EL (cell line): ENCODE measurements at places on chromosomes 12 and 14.
A peak's percentile ranks its signal among the peaks of the same experiment; 100 is the strongest.

DNA sequence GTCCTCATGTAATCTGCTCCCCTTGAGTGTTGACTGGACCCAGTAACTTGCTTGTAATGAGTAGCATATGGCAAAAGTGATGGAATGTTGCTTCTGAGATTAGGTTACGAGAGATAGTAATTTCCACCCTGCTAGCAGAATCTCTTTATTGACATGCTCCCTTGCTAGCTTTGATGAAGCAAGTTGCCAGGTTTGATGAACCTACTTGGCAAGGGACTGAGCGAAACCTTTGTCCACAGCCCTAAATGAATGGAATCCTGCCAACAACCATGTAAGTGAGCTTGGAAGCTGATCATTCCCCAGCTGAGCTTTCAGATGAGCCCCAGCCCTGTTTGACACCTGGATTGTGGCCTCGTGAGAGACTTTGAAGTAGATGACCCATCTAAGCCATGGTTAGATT is 120.8 kb upstream of the PLXNC1 start:
- DNase-seq, result no peak

- DNase-seq, result no peak
These were observed 199.8 kb downstream of the ALG10B start for GRCh38 chr12:38516418-38516817.

GRCh38 chr14:71730471-71730870 is 201.8 kb upstream of the RGS6 start:
- DNase-seq, result peak; percentile 31

DNA sequence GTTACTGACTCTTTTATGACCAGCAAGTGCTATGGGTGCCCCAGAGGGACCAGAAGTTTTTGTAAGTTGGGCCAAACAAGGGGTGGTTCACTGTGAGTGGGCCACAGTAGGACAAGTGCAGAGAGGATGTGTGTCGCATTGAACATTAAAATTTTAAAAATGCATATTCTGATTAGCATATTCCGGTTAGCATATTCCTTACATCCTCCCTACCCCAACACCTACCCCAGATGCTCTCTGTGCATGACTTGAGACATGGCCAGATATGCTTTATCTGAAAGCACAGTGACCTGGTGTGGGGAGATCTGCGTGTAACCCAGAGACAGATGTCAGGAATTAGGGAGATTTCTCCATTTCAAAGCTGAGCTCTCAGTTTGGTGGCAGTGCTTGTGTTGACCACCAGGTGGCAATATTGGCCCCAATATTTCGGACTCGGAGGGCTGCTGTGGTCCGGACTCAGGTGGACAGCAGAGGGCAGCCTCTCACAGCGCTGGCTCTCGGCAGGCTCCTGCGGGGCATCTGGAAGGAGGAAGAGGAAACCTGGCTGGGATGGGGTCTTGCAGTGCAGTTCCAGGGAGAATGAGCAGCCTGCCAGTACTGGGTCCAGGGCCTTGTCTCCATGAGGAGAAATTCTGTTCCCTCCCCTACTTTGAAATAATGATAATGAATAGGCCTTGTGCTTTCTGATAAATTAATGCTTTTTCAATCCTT is 1.6 kb upstream of the CEBPE start:
- peak; percentile 87 for DNase-seq

DNA sequence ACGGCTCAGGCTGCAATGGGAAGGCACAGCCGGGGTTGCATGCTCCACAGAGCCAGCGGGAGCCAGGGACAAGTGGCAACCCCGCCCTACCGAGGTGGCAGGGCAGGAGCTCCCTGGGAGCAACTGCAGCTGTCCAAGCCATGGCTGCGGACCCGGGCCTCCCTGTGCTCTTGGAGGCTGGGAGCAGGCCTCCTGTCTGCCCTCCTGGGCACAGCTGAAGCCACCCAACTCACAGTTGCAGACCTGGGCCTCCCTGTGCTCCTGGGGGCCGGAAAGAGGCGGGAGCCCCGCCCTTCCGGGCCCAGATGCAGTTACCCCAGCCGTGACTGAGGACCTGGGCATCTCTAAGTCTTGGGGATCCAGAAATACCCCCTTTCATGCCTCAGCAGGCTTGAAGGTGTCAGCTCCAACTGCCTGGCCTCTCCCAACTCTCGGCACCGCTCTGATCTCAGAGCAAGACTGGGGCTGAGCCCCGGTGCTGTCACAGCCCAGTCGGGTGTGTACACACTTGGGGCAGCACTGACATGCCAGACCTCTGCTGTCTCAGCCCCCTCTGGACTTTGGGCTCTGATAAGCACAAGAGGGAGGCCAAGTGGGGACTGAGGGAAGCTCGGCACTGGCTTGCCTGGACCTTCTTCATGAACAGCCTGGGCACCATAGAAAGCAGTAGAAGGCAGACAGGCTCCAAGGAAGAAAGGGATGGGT is 7.5 kb upstream of the RASSF9 start:
- no peak for DNase-seq

DNA sequence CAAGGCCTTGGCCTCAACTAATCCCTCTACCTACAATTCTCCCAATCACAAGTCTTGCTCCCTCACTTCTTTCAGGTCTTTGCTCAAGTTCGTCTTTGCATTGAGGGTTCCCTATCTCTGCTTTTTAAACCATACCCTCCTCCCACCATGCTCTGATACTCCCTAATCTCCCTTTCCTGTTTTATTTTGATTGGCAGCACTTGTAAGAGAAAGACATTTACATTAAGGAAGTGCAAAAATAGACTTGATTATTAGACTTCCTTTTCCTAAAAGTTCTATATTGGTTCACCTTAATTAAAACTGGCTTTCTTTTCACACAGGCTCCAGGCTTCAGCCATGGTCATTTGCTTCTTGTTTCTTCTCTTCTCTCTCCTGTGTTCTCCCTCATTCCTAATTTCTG is 18.3 kb upstream of the WIF1 start:
- DNase-seq, result no peak

GRCh38 chr12:129381715-129382114 is 522.1 kb downstream of the TMEM132D start:
- no peak for DNase-seq

- peak; percentile 43 for DNase-seq
These were observed 252.2 kb upstream of the ATP2B1 start for GRCh38 chr12:89960607-89961394.

DNA sequence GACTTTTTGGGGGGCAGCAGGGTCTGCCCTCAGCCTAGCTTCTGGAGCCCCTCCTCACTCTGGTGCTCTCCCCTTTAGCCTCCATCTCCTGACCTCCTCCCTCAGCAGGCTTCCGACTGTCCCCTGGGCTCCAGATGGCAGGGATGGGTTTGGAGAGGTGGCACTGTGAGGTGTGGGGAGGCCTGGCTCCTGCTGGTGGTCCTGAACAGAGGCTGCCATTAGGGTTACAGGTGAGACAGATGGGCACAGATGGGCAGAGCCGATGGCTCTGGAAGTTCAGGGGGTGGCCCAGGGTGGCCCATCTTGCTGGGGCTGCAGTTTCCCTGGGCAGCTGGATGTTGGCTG is 68.5 kb upstream of the BEGAIN start:
- no peak for DNase-seq

- no peak for DNase-seq
These were observed 71.8 kb upstream of the PTPRB start for GRCh38 chr12:70709022-70709421.

DNA sequence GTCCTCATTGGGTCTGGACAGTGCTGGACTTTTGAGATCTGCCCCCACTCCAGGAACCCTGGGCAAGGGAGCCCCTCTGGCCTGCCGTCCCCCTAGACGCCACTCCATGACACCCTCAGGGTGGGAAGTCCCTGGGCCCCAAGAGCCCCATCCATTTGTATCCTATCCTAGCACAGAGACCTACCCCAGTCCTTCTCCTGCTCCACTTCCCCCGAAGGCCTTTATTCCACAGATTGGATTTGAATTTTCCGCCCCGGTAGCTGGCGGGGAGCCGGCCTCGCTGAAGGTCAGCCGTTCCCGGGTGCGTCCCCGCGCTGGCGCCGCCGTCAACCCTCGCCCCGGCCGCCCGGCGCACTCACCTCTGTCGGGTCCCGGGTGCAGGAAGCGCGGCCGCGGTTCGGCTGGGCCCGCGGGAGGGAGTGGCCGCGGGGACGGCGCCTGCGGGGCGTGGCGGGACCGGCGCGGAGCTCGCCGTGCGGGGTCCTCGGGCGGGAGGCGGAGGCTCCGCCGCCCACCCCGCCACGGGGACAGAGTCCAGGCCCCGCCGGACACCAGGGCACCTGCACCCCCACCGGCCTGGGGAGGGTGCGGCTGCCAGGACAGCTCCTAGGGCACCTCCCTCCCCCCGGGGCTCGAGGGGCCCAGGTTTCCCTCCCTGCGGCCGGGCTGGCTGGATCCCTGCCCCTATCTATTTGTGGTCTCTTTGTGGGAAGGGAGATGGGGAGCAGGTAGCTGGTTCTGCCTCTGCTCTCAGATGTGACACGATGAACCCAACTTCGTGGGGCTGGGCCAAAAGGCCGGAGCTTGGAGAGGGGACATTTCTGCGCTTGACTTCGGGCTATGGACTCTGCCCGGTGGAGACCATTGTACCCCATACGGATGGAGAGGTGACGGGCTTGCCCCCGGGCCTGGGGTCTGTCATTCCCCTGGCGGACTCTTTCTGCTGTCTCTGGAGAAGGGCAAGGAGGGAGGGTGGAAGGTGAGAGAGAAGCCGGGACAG is 19.9 kb upstream of the GPR68 start:
- DNase-seq, result no peak

DNA sequence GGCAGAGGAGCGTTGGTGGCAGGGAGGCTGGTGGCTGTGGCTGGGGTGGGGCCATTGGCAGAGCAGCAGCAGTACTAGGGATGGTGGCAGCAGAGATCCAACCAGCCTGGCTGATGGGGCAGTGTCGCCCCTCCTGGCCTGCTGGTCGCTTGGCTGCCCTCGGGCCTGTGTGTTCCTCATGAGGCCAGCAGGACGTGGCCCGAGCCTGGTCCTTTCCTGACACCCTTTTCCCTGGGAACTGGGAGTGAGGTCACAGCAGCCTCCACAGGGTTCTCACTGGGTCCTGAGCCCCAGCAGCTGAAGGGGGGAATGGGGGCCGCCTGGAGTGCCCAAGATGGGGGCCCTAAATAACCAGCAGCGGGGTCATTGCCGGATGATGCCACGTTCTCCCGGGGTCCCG is 46.1 kb downstream of the KIF26A start:
- DNase-seq, result no peak

DNA sequence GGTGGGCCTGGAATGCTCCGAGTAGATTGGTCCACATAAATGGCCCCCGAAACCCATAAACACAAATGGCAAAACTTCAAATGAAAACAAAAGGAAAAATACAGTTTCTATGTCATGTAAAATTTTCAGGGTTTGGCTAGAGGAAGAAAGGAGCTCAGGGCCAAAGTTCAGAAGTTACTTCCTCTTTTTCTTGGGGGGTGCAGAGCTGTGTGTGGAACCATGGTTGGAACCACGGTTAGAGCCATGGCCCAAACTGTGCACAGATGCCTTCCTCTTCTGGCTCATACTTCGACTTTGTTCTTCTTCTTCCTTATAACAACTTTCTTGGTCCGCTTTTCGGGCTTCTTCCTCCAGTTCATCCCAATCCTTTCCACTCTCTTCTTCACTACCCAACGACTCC is 51.7 kb downstream of the MGST1 start:
- no peak for DNase-seq

DNA sequence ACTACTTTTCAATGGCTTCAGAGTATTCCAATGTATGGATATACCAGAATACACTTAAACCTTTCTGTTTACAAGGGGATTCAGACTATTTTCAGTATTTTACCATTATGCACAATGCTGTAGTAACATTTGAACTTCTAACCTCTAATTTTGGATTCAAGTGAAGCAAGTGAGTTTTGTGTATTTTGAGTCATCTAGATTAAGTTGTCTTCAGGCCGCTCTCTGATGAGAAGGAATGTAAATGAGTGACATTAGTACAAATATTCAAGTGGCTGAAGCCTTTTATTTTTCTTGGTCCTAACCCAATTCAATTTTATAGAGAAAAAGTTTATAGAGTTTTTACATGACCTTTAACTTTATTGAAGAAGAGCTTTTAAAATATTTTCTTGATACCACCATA is 125.6 kb downstream of the PDE3A start:
- peak; percentile 54 for DNase-seq

DNA sequence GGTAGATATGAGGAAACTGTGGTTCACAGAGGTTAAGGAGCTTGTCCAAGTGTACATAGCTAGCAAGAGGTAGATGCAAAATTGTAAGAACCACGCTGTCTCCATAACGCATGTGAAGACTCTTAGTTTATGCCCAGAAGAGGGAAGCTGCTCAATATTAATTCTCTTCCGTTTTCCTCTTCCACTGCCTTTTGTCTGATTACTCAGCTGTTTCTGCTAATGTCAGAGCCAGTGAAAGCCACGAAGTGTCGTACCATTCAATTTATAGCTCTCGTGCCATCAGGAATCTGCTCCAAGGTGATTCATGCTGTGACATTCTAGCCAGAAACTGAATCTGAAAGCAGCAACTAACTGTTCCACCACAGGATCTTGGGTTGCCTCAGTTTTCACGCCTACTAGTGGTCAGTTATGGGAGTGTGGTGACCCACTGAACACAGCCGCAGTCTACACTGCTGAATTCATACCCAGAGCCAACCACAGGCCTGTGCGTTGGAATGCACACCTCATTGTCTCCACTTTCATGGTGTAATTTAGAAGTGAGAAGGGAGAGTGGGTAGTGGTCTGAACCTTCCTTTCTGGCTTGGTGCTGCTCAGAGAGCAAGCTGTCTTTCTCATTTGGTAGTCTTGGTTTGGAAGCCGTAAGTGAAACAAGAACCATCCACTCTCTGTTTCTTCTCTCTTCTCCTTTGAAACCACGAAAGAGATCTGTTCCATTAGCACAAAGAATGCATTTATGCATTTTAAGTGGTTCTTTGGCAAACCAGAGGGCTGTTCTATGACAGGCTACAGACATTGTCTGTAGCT is 74.2 kb upstream of the NAP1L1 start:
- DNase-seq, result peak; percentile 90

GRCh38 chr12:6526766-6527525 is 7.4 kb upstream of the GAPDH start:
- DNase-seq, result no peak

GRCh38 chr12:67515679-67516340 is 132.7 kb upstream of the DYRK2 start:
- DNase-seq, result no peak

GRCh38 chr12:110718222-110718908 is 24.3 kb downstream of the PPP1CC start:
- DNase-seq, result no peak

GRCh38 chr12:121227294-121227693 is 17.4 kb downstream of the P2RX4 start:
- no peak for DNase-seq

- DNase-seq, result no peak
These were observed 71.4 kb upstream of the PARP11 start for GRCh38 chr12:3944620-3945019.

DNA sequence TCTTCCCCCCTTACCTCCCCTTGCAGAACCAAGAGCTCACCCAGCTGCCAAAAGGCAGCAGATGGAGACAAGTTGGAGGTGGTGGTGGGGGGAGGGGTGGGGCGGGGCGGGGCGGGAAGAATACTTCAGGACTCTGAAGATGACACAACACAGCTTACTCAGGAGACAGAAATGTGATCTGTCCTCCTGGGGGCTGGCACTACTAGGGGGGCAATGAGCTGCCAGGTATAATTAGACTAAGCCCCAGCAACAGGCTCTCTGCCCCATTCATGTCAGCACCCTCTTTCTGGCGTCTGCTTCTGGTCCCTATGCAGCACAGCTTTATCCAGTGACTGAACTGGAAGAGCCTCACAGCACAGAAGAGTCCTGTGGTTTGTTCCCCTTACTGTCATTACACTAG is 407.0 kb downstream of the MED13L start:
- no peak for DNase-seq

GRCh38 chr12:49975318-49975761 is 2.6 kb downstream of the AQP6 start:
- no peak for DNase-seq
